CD4-positive, alpha-beta T cell treated with Interleukin-10 for 1 hour (primary cell): ENCODE measurements at places on chromosomes 7 and 10.

GRCh38 chr7:1123715-1124114 lies 35.8 kb downstream of the GPER1 start:
- no peak for DNase-seq

GRCh38 chr10:79073784-79074432 lies 5.1 kb downstream of the ZMIZ1 start:
- DNase-seq, result no peak

DNA sequence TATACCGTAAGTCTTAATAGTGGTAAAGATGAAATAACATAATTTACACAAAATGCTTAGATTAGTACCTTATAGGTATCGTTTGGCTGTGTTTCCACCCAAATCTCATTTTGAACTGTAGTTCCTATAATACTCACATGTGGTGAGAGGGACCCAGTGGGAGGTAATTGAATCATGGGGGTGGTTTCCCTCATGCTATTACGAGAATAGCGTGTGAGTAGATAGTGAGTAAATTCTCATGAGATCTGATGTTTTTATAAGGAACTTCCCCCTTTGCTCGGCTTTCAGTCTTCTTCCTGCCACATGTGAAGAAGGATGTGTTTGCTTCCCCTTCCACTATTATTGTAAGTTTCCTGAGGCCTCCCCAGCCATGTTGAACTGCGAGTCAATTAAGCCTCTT lies 426.3 kb upstream of the POT1 start:
- no peak for DNase-seq

DNA sequence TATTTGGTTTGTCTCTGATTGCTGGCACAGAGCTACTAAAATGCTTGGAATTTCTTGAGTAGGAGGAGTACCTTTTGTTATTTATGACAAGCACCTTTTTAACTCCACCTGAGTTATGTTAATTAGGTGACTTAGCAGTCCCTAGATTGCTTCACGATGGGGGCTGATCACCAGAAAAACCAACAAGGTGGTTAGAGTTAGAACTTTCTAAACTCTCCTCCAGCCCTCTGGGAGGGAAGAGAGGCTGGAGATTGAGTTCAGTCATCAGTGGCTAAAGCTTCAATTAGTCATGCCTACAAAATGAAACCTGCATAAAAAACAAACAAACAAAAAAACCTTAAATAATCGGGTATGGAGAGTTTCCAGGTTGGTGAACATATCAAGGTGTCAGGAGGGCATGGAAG lies 23.6 kb upstream of the ING3 start:
- no peak for DNase-seq

GRCh38 chr10:3085785-3086567 lies 18.6 kb downstream of the PFKP start:
- no peak for DNase-seq

GRCh38 chr7:106824458-106824857 lies 40.6 kb upstream of the PIK3CG start:
- no peak for DNase-seq

- DNase-seq, result no peak
Measured at GRCh38 chr10:97053276-97053675, 132.5 kb downstream of the SLIT1 start.

- DNase-seq, result no peak
Measured at GRCh38 chr10:113000876-113001598, 51.0 kb downstream of the TCF7L2 start.

GRCh38 chr7:31633894-31634494 lies 53.0 kb upstream of the PPP1R17 start:
- no peak for DNase-seq

DNA sequence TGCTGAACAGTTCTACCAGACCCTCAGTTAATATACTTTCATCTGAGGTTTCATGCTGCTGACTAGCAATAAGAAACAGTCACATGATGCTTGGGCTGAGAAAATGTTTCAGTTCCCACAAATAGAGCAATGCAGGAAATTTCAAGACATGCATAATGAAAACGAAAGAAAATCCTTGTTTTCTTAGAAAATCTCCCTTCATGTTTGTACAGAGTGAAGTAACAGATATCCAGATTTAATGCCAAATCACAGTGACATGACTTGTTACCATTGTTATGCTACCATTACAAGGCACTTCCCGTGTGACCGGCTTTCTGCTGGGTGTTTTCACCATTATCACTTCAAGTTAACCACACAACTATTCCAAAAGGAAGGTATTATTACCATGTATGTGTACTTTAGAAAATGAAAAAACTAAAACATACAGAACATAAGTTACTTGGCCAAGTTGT lies 121.7 kb downstream of the DOCK4 start:
- DNase-seq, result no peak

DNA sequence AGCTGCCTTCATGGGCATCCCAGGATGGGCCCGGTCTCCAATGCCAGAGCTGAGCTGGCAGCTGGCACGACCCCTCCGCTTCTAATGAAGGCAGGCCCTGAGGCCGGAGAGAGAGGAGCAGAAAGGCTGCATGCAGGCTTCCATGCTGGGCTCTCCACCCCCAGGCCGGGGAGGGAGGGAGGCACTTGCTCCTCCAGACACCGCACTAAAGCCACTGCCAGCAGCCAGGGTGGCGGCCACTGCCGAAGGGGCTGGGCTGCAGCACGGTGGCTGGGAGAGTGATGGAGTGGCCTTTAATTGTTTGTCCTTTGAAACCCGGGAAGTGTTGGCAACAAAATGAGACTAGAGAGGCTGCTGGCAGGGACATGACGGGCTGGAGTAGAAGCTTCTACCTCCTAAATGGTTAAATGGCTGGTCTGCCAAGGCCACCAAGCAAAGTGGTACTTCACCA lies 236.5 kb downstream of the SKAP2 start:
- DNase-seq, result no peak

GRCh38 chr10:63264617-63265221 lies 131.6 kb downstream of the NRBF2 start:
- DNase-seq, result no peak

DNA sequence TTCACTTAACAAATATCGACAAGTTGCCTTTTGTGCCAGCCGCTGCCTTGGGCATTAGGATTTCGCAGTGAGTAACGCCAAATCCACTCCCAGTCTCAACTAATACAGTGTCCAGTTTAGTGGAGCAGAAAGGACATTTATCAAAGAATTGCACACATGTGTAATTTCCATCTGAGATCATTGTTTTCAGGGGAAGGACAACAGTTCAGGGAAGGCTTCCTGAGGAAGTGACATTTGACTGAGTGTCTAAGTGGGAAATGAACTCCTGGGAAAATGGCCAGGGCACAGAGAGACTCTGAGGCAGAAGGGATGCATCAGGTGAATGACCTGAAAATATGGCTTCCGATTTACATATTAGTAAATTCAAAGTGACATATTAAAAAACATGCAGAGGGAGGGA lies 89.4 kb downstream of the ITGA8 start:
- DNase-seq, result no peak

- no peak for DNase-seq
Measured at GRCh38 chr7:38229386-38229785, 44.0 kb downstream of the TARP start.

GRCh38 chr10:27982875-27983543 lies 15.9 kb downstream of the ODAD2 start:
- DNase-seq, result no peak

DNA sequence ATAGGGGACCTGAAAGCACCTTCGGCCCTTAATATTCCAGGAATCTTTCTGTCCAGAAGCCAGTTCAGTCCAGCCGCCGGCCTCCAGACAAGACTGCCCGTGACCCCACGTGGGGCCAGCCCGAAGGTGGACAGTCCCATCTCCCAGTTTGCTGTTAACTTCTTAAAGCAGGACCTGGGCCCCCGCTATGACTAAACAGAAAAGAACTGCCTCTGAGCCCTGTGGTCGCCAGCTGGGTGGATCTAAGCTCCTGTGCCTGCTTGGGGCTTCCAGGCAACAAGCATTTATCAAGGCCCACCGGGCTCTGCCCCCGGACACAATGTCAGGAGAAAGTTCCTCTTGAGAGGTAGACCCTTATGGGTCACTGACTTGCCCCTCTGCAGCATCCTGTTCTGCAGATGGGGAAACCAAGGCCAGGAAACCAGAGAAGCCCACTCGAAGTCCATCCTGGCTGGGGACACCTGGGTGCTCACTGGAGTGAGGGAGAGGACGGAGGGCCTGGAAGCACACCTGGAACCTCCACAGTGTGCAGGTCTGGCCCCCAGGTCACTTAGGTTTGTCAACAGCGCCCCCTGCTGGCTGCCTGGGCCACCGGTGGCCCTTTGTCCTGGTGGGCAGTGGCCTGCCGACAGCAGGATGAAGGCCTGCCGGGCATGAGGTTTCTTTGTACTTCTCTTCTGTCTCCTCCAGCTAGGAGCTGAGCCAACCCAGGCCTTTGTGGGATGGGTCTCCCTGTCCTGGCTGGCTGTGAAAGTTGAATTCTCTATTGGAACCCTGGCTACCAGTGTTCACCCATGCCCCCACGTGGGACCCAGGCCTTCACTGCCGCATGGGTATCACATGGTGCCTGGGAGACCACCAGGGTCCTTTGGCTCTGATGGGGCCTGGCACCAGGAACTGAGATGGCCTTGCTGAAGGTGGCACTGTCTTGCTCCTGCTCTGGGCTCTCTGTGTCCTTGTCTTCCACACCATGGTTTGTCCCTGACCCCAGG lies 128.0 kb downstream of the ZMIZ1 start:
- peak; percentile 68 for DNase-seq

DNA sequence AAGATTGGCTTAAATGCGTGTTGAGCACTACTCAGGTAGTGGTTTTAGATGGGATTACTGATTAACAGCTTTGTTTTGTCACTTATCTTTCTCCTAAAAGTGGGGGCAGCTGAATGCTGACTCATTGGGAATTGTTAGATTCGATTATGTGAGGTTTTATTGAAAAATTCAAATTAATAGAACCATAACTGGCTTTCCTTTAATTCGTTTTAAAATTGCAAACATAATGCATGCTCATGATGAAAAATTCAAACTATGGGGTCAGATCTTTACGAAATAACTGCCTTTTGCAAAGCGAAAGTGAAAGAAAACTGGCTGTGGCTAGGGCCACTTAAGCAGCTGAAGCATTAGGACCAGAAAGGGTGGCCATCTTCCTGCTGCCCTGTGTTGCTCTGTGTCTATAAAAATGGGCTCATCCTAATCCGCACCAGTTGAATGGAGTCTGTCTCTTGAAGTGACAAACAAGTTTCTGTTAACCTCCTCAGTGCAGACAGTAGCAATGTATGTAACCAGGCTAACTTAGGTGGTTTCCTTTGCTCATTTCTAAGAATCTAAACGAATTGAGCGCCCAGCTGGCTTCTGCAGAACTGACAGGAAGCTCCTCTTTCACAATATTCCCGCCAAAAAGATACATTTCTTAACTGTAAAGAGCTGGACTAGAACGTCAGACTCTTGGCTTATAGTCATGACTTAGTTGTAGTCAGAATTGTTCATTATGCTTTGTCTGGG lies 27.8 kb downstream of the DENND10 start:
- peak; percentile 62 for DNase-seq
